ENCODE measurements at places on chromosomes 2 and 18.

- no peak for DNase-seq
Measured at GRCh38 chr2:72681016-72681995, 144.5 kb downstream of the EXOC6B start.

DNA sequence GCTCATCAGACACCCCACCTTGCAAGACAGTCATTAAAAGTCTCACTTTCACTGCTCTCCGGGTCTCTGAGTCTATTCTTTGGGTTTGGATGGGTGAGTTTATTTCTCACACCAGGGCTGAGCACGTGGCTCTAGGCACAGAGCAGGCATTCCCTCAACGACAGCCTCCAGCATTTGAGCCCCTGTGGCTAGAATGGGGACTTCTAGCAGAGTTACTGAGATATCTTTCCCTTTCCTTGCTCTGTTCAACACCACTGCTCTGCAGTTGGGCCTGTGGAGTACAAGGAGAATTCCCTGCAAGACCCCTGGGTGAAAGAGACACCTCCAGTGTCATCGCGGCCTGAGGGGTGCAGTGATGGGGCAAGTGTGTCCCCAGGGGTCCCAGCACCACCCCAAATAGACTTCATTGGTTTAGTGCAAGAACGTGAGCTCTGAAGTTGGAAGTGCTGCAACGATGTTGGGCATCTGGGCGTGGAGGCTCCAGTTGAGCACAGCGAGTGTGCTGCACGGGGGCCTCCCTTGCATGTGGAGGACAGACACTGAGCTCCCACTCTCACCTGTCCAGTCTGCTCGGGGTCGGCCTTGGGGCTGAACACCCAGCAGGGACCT lies 184.1 kb upstream of the HS6ST1 start:
- no peak for DNase-seq

DNA sequence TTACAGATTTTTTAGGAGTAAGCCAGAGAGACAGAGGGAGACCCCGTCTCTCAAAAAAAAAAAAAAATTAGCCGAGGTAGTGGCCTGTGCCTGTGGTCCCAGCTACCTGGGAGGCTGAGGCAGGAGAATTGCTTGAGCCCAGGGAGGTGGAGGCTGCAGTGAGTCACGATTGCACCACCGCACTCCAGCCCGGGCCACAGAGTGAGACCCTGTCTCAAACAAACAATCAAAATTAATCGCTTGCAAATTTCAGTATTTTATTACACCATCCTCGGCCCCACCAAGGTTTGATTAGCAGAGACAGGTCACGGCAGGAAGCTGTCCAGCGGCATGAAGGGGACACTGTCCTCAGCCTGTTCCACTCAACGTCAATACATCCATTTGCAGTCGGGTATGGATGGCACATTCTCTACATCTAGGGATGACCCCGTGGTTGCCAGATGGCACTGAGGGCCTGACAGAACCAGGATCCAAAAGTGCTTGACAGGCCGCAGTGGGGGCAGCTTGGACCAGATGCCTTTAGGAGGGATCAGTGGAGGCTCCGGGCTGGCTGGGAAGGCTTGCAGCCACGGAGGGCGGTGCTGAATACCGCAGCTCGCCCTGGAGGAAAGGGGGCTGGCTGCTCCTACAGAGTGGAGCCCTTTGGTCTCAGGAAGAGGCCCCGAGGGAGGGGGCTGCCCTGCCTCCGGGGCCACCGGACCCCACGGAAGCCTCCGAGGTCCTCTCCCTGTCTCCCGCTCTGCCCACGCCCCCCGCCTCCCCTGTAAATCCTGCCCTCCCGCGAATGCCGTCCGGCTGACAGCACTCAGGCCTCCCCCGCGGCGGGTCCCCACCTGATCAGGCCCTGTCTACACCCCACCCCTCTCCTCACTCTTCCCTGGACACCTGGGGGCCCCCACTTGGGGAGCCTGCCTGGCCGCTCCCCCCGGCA lies 13.1 kb downstream of the ASPRV1 start:
- DNase-seq = no peak

- DNase-seq = peak; percentile 14
Measured at GRCh38 chr2:182324665-182325064, 102.2 kb downstream of the PDE1A start.

DNA sequence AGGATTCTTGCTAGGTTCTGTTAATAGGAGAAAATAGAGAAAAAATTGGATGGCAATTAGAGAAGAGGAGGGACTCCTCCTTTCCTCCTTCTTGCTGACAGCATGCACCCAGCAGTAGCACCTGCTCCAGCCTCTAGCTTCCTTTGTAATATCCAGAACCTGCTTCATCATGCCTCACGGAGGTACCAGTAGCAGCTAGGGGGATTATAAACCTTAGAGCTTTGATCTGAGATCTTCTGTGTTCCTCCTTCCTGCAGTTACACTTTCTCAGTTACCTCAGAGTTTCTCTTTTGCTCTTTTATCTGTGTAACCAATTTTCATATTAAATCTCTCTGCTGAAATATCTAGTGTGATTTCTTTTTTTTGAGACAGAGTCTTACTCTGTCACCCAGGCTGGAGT lies 16.6 kb downstream of the DPP4 start:
- DNase-seq = no peak

GRCh38 chr2:36246320-36246990 lies 109.1 kb upstream of the CRIM1 start:
- no peak for DNase-seq

DNA sequence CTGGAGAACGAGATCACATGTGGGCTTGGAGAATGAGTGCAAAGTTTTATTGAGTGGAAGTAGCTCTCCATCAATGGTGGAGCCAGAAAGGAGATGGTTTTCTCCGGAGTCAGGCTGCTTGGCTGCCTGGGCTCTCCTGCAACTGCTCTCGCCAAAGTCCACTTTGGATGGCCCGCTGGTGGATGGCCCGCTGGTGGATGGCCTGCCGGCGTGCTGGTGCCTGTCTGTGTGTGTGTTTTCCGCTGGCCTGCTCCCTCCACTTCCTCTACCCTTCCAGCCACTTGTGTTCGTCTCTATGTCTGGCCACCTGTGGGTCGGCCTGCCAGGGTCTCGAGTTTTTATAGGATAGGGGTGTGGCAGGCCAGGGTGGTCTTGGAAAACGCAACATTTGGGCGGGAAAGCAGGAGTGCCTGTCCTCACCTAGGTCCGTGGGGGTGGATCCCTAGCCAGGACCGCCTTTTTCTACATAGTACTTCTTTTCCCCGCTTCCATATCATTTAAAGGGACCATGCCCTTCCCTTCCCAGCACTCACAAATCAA lies 1292.1 kb upstream of the PIK3C3 start:
- DNase-seq = no peak

DNA sequence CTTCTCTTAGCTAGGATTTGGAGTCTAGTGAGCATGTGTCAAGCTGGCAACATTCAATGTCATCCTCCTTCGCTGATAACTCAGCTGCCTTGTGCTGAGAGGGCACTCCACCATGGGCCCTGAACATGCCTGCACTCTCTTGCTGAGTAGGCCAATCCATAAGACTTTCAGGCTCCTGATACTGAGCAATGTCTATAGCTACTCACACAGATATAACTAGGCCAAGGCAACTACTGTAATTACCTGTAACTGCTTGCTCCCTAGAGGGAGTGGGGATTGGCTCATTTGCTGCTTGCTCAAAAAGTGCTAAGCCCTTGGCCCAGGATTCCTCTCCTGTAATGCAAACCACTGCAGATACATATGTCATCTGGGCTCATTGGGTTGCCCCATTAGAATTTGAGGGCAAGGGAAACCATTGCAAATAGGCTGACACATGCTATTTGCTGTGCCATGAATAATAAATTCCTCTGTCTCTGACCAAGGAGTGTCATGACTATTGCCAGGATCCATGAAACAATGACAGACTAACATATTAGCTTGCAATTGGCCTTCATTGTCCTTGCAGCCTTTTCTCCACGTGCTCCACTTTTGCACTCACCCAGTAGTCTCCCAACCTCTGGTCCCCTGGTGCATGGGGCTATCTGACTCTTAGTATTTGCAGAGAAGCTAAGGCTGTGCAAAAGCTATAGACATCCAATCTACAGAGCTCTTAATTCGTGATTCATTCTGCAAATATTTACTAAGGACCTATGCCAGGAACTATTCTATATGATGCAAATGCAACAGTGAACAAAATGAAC lies 36.9 kb upstream of the BMPR2 start:
- DNase-seq = peak; percentile 53

- DNase-seq = no peak
Measured at GRCh38 chr18:41809652-41810051, 145.4 kb upstream of the PIK3C3 start.

DNA sequence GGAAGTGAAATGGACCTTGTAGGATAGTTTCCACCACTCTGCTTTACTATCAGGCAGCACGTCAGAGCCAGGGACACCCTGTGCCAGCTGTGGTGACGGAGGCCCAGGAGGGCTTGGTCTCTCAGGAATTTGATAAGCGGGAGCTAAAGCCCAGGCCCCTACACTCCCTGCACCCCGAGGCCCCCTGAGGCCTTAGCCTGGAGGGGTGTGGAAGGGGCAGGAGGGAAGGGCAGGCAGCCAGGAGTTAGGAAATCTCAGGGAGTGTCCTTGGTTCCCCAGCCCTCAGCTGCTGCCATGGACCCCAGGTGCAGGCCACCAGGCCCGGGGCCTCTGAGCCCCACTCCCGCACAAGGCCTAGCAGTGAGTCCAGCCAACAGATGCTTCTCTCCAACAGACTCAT lies 38.2 kb downstream of the PDIA6 start:
- no peak for DNase-seq

- DNase-seq = no peak
Measured at GRCh38 chr2:210252699-210253606, 27.7 kb upstream of the ACADL start.

GRCh38 chr2:33106115-33106514 lies 159.4 kb downstream of the LTBP1 start:
- no peak for DNase-seq

DNA sequence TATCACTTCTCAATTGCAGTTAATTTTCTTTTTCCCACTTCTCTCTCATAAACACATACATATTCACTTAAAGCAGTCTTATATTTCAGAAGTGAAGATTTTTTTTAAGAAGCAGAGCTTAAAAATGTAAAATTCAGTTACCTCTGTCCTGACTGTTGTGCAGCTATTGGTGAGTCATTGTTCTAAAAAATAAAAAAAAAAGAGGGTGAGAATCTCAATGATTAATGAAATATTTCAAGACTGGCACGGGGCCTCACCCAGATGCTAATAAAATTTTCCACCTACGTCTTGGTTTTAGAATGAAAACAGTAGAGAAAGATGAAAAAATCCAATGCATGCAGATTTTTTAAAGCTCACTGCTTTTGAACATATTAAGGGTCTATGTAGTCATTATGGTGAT lies 67.7 kb downstream of the RDH14 start:
- DNase-seq = no peak

DNA sequence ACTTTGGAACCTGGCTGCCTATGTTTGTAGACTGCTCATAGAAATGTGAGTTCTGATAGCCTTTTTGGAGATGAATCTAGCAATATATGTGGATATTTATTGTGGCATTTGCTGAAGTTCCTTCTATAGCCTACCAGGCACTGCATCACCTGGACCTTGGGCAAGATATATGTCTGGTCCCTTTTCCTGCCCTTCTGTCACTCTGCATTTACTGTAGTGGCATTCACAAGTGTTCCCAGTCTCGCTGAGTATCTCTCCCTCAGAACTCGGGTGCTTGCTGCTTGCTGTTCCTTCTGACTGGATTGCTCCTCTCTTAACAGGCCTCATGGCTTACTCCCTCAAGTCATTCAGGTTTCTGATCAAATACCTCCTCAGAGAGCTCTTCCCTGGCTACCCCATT lies 145.0 kb downstream of the UBE2E3 start:
- DNase-seq = no peak

- no peak for DNase-seq
Measured at GRCh38 chr2:45134014-45134413, 124.8 kb upstream of the SIX2 start.

DNA sequence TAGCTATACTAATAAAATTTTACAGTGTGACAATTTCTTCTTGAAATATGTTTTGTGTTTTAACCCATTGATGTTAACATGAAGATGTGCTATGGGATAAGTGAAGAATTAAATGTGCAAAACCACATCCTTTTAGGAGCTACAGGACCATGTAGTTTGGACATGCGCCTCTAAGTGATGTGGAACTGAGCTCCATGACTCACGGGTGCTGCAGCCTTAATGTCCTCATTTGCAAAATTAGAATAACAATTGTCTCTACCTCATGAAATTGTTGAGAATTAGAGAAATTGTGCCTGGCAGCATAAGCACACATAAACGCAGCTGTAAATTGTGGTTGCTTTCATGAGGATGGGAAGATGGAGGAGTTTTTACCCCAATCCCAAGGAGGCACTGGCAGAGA lies 31.6 kb upstream of the TPO start:
- no peak for DNase-seq

DNA sequence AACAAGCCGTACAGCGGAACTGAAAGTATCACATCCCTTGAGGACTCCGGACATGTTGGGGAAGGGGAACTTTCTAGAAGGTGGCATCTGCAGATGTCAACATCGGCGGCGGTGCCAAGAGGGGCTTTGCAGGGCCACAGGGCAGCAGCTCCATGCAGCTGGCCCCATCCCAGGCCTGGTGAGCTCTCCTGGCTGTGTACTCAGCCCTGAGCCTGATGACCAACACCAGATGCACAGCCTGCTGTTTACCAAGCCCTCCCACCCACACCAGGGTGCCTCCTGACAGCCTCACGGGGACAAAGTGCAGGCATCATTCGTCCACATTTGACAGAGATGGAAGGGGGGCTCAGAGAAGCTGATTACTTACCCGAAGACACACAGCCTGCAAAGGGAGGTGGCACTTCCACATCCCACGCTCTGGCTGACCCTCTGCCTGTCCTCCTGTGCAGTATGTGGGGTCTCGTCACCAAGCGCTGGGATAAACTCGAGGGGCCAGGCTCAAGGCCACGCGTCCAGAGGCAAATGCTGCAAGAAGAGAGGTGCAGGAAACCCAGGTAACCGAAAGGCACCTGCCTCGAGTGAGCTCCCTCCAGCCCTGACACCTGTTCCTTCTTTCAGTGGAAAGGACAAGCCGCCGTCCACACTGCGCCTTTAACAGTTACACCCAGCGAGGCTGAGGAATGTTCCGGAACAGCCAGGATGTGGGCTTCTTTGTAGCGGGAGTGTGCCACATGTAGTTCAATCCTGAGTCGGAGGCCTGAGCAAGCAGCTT lies 69.0 kb upstream of the ASAP2 start:
- no peak for DNase-seq

DNA sequence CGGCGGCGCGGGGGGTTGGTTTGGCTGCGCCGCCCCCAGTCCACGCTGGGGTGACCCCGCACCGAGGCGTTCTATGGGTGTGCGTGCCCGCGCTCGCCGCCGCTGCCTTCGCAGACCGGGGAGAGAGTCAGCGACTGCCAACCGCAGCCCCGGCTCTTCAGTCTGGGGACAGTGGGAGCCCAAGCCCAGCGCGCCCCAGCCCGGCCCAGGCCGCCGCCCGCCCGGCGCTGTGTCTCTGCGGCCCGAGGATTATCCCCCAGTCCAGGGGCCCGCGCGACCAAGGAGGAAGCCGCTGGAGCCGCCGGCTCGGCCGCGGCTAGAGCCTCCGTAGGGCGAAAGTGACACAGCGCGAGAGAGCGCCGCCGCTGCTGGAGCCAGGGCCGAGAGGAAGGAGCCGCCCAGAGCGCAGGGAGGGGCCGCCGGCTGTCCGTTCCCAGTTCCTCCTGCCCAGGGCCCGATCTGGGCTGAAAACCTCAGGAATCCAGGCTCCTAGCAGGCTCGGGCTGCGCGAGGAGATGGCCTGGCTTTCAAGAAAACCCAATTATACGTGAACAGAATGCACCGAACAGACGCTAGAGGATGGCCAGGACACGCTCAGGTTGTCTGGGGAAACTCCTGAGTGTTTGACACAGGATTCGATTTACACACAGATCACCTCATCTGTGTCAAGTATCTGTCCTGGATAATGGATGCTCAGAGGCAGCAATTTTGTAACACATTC lies 2.4 kb downstream of the CTIF start:
- DNase-seq = peak; percentile 79

GRCh38 chr2:28247290-28247689 lies 145.4 kb upstream of the FOSL2 start:
- DNase-seq = no peak
